ENCODE measurements at places on chromosomes 7 and 10.

- no peak for DNase-seq
Measured at GRCh38 chr10:117694190-117694589, 151.6 kb downstream of the EMX2 start.

GRCh38 chr7:2063563-2064260 is 169.0 kb downstream of the MAD1L1 start:
- DNase-seq: no peak

DNA sequence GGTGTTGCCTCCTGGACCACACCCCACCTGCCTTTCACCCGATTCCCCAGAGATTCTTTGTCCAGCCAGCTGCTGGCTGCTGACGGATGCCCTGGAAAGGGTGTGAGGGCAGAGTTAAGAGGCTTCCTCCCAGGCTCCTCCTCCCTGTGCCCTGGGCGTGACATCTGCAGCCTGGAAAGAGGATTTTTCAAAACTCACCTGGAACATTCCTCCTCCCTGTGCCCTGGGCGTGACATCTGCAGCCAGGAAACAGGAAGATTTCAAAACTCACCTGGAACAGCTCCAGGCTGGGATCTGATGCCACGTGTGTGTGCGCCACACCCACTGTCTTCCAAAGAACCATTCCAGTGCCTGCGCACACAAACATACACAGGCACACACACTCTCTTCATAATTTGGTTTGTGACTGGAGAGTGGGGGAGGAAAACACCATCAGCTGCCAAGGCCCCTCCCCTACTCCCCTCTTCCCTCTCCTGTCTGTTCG is 5.2 kb downstream of the MARVELD1 start:
- DNase-seq: no peak

DNA sequence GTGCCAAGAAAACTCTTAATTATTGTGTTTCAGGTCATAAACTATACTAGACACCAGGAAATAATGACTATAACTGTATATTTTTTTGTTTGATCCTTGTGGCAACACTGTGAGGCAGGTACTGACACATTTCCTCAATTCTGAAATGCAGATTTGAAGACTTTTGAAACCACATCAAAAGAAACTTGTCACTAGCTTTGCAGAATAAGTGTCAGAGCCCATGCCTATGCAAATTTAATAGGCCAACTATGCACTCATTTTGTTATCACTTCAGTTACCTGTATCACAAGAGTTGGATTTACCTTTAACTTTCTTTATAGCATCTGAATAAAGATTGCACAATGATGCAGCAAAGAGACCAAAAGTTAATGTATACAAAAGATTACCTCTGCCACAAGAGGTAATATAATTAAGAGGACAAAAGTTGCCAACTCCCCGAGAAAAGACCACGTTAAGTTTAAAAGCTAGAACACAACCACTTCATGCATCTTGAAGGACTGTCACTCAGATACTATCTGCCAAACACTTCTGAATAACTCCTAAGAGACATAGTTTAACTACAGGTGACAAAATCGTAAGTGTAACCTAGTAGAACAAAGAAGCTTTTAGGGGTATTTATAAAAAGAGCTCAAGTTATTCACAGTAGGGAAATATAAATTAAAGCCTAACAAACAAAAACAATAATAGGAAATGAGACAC is 80.5 kb downstream of the ELAPOR2 start:
- no peak for DNase-seq

DNA sequence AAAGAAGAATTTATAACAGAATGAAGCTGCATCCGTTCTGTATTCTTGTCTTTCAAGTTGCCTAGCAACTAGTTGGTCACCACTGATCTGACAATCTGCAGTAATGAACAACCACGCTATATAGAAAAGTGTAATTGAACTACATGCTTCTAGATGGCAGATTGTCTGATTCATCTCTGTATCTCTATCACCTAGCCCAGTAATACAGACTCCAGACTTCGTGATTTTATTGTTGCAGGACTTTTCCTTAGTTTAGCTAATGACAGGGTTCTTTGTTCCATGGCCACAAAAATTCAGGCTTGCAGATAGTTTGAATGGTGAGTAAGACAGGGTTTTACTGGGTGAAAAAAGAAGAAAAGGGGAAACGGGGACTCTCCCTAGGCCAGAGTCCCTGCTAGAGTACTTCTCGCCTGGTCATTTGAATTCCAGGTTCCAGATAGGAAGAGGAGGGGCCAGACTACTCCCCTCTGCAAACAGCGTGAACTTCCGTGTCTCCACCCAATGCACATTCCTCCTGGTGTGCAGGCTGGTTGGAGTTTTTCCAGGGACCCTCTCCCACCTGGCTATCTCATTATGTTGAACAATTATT is 45.9 kb downstream of the COL1A2 start:
- DNase-seq: no peak

DNA sequence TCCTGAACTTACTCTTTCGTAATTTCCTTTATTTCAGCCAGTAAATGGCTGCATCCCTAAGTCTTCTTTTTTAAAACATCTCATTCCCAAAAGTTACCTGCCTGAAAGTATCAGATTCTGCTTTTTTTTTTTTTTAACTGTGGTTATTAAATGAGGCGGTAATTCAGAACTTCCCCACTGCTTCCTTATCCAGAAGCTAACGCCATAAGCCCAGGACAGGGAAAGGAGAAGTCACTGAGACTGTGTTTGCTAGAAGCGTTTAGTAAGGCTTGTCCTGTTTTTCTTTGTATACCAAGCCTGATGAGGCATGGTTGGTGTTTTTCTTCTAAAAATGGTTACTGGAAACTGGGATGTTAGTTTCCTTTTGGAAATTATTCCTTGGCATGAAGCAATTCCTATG is 197.8 kb downstream of the CELF2 start:
- no peak for DNase-seq
